Subcutaneous preadipocyte (primary cell): ENCODE measurements at places on chromosomes 2 and 18. TPM values are rescaled to one million over a fixed set of nuclear protein-coding genes. Genes with fewer than 3 reads are reported as not detected.

ZNF519 gene
- 6.6 and 13.1 TPM in 2 replicates for total RNA-seq

DRC1 gene
- total RNA-seq = not detected in 2 replicates

SPATA3 gene
- not detected in 2 replicates for total RNA-seq

ATG4B gene
- 39.5 and 47.0 TPM in 2 replicates for total RNA-seq

SLC30A3 gene
- total RNA-seq = not detected in 2 replicates

CCDC141 gene
- under 0.01 TPM in 1 of 2 replicates, not detected in the other for total RNA-seq

FAM161A gene
- total RNA-seq = 1.5 and 2.5 TPM in 2 replicates

TEKT4 gene
- not detected in 2 replicates for total RNA-seq

CD207 gene
- not detected in 2 replicates for total RNA-seq

ELOA2 gene
- not detected in 2 replicates for total RNA-seq

SLC9A2 gene
- under 0.01 TPM in 2 replicates for total RNA-seq

ZNF892 gene
- 4.4 and 5.3 TPM in 2 replicates for total RNA-seq

NT5C1B gene
- not detected in 2 replicates for total RNA-seq

C2orf69 gene
- 20.9 and 27.4 TPM in 2 replicates for total RNA-seq
